ENCODE measurements at places on chromosomes 6 and 20.

DNA sequence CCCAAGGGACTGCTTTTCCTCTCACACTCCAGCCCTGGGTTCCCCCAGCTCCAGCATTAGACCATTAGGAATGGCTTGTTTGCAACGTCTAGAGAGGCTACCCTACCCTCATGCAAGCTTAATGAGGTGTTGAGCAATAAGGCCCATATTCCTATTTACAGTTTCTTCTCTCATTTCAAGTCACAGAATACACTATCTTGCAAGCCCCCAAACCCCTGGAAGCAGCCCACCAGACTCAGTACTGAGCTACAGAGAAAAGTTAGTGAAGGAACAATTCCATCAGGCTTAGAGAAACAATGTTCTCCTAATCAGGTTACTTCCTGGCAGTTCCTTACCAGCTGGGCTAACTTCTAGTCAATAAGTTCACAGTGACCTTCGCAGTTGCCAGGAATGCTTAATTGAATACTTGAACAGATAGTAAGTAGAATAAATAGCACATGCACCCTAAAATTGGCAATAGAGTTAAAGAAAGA lies 606.5 kb upstream of the NOX3 start:
- DNase-seq, result no peak

DNA sequence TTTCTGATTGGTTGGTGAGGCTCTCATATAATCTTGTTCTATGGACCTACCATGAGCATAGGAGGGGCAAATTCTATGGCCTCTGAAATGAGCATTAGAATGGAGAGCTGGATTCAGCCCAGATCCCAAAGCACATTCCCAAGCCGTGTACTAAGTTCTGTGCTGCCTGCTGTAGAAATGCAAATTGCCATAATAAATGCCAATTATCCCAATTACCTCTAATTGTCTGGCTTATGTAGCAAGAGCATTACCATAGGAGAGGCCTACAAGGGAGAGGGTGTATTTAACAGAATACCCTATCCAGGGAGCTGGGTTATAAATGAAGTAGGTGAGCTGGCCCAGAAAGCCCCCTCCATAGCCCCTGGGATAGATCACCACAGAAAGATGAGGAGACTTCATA lies 126.8 kb downstream of the LRFN2 start:
- DNase-seq, result no peak

- DNase-seq, result no peak
Measured at GRCh38 chr6:136710877-136711552, 81.3 kb downstream of the MAP3K5 start.

DNA sequence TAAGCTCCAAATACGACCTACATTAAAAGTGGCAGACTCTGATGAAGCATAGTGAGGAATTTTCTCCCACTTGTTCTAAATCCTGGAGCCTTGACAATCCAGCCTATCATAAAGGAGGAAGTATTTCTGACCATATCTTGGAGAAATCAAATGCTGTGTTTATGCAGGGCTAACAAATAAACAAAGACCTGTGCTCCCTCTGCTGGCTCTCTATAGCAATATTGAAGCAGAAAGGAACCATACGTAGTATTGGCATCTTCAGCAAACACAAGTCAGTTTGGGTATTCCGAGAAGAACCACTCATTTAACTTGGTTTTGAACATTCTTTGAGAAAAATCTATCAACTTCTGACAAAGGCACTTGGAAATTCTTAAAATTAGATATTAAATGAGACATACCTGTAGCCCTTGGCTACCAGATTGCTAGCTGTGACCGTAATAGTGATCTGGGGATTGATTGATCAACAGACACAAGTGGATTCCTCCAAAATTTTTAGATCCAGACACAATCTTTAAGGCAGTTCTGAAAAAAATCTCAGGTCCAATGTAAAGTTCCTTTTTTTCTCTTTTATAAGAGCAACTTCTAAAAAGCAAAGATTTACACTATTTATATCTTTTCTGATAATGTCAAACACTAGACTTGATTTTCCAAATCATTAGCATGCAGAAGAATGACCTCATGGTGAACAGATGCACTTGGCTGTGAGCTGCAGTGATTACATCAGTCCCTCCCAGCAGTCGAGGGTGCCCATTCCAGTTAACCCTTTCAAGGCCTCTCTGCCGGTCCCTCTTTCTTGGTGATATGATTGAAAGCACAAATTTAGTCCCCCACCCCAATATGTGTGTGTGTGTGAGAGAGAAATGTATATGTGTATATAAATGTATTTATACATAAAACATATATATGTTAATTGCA lies 40.2 kb downstream of the INSM1 start:
- no peak for DNase-seq

DNA sequence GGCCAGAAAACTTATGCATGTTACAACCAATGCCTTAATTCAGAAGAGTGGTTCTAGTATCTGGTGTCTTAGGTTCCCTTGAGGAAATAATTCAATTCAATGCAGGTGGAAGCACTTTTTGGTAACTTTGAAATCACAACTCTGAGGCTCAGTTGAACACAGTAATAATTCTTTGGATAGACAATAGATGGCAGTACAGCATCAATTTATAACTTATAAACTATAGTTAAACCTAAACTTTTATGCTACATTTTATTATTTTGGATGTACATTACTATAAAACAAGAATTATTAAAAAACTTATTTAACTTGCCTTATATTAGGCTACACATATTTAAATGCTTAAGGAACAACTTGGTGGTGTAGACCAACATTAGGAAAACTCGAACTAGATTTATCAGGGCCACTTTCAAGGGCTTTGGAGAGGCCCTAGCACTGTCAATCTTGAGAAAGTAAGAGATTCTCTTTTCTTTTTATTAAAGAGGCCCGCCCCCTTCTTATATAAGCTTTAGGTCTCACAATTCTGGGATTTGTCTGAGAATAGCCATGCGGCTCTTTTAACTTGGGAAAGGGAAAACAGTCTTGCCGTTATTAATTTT lies 85.9 kb downstream of the CRYBG1 start:
- no peak for DNase-seq

DNA sequence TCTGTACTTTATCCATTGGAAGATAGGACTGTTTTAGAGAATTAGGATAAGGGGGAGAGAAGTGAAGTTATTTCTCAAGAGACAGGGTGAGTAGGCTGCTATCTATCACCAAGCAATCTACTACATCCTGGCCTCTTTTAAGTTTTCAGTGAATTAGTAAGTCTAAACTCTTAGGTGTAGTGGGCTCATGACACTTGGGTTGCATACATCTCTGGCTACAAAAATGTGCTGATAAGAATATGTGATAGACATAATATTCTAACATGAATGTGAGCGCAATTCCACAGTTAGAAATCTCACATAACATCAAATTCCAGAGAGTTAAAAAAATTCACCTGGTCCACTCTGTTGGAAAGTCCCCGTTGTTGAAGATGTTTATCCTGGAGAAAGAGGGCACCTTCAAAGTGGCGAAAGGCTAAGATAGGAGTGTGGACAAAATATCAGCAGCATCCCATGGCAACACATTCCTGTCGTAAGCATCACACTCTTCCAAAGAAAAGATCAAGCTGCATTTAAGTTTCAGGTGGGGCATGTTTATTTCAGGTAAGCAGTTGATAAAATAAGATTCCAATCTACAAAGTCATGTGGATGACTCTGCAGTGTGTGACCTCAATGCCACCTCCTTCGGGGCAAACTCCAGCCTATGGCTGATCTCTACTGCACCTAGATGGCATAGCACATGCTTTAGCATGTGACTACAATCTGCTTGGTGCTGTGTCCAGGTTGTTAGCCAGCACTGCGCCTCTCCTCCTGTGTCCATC lies 111.7 kb upstream of the NEDD9 start:
- DNase-seq, result no peak

DNA sequence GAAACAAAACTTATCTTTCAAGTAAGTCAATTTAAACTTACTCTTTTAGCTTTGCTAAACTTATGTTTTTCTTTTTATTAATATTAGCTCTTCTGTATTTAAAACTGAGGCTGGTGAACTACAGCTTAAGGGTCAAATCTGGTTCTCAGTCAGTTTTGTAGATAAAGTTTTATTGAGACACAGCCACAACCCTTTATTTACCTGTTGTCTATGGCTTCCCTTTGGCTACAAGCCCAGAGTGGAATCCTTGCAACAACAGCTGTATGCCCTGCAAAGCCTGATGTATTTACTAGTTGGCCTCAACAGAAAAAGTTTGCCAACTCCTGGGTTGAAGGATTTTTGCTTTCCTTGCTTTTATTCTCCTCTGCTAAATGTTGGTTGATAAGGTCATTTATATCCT lies 491.4 kb upstream of the RNF217 start:
- no peak for DNase-seq

- no peak for DNase-seq
Measured at GRCh38 chr6:37862430-37862829, 42.9 kb downstream of the ZFAND3 start.

- no peak for DNase-seq
Measured at GRCh38 chr6:28948782-28949486, 25.1 kb upstream of the TRIM27 start.

GRCh38 chr6:161076181-161076677 lies 84.7 kb downstream of the MAP3K4 start:
- DNase-seq, result peak; percentile 18

- no peak for DNase-seq
Measured at GRCh38 chr6:7749478-7749877, 23.6 kb downstream of the BMP6 start.

DNA sequence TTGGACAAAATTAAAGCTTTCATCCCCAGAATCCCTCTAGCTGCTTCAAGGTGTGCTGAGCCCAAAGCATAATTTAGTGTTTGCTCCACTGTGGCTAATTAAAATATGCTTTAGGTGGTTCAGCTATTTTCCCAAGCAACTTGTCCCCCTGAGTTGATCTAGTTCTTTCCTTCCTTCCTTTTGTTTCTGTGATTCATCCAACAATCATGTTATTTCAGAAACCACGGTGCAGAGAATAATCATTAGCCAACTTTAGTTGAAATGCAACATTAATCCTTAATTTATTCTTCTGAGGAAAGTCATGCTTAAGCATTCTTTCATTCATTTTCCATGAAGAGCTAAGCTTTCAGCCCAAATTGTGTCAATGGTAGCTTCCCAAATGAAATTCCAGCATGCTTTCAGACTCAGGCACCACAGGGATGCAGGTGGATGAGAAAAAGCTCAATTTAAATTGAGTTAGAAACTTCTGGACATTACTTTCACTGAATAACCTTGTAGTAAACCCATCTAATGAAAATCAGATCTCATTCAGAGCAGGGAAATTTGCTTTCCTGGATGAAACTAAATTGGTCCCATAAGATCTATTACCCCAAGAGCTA lies 209.0 kb upstream of the NT5E start:
- DNase-seq, result no peak

DNA sequence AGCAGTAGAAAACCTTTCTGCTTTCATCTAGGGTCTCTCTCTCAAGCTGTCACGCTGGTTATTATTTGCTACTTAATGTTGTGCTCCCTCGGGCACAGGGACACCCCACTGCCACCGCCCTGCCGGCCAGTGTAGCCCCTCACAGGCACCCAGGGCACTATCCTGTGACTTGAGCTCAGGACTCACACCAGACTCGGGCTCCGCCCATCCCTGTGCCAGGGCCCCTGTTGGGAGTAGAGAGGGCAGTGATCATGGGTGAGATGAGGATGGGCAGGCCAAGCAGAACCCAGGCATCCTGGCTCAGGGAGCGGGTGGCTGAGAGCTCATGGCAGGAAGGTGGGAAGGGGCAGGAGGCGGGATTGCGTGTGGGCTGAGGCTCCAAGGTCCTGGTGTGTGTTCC lies 371.9 kb downstream of the ZFAND3 start:
- no peak for DNase-seq
